ENCODE measurements at places on chromosomes 16 and 17.
A peak's percentile ranks its signal among the peaks of the same experiment; 100 is the strongest.

- no peak for DNase-seq
Measured at GRCh38 chr17:82950525-82951102, 110.8 kb upstream of the ZNF750 start.

DNA sequence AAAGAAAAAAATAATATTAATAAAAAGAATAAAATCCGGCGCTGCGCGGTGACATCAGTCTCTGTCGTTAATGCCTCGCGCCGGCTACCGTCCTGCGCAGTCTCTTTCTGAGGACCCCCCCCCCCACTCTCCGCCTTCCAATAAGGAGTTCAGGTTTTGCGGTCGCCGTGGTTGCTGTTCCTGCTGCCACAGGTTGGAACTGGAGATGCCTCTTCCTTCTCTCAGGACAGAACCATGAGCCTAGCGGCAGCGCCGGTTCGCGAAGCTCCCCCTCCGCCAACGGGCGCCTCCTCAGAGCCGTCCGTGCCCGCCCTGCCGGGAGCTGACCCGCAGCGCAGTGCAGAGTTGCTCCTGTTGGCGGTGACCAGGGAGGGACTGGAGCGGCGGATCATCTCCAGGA is 2093.4 kb downstream of the TP53TG3F start:
- DNase-seq: no peak

- DNase-seq: peak; percentile 91
Measured at GRCh38 chr17:63476854-63477479, at the start of gene ACE. Gene ACE (plus strand): TSS chr17:63477061. CDS start chr17:63477095, 34 bp downstream.

DNA sequence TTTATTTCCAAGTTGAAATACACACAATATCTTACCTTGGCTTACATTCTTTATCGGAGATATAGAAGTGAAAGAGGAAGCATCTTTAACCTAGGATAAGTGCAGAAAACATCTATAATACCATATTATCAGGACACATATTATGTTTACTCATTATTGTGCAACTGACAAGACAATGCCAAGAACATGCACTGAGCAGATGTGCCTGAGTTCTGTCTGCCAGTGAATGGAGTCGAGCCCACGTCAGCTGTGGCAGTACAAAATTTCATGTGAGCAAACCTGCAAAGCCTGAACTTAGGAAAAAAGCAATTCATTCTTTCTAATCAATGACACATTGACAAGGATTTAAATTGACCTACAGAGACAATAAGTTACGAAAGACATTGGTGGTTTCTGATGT is 154.4 kb downstream of the AXIN2 start:
- no peak for DNase-seq

- DNase-seq: no peak
Measured at GRCh38 chr16:47834485-47835024, 321.2 kb downstream of the ABCC12 start.

DNA sequence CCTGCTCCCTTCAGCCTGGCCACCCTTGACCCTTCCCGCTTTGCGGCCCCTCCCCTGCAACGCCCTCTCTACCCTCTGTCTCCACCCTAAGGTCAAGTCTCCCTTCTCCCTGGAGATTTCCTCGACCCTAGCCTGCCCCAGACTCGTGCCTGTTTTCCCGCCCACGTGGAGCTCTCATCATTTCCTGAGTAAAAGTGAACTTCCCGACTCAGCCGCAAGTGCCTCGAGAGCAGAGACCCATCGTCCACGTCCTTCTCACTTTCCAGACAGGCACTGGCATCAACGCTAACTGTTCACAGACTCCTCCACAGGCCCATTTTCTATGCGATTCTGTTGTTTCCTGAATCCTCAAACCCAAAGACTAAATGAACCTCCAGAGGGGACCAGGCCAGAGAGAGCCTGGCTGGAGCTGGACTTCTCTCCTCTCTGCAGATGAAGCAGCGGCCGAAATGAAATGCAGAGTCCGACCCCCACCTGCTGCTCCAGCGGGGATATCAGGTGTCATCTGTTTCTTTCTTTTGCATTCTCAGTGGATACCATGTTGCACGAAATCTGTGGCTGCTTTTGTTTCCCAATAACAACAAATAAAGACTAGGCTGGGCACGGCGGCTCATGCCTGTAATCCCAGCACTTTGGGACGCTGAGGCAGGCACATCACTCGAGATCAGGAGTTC is 52.5 kb downstream of the RTN4RL1 start:
- DNase-seq: no peak

DNA sequence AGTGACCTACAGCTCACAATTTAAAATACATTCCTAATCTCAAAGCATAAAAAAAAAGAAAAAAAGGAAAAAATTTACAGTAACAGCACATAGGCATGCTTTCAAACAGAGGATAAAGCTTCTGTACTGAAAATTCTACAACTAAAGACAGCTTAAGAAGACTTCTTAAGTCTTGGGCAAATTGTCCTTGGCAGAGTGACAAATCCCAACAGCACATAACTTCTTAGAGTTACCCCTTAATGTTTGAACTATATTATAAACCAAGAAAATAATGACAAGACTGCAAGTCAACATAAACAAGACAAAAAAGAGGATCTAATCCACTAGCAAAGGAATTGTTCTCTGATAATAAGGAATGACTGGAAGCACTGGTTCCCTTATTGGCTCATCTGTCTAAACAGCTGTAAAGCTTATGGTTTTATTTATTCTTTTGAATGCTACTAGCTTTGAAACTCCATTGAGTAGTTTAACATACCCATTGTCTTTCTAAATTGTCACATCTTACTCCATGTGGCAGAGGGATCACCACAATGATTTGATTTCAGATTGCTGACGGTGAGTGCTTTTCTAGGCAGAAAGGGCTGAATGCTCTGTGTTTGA is 1576.8 kb upstream of the GOT2 start:
- DNase-seq: no peak

DNA sequence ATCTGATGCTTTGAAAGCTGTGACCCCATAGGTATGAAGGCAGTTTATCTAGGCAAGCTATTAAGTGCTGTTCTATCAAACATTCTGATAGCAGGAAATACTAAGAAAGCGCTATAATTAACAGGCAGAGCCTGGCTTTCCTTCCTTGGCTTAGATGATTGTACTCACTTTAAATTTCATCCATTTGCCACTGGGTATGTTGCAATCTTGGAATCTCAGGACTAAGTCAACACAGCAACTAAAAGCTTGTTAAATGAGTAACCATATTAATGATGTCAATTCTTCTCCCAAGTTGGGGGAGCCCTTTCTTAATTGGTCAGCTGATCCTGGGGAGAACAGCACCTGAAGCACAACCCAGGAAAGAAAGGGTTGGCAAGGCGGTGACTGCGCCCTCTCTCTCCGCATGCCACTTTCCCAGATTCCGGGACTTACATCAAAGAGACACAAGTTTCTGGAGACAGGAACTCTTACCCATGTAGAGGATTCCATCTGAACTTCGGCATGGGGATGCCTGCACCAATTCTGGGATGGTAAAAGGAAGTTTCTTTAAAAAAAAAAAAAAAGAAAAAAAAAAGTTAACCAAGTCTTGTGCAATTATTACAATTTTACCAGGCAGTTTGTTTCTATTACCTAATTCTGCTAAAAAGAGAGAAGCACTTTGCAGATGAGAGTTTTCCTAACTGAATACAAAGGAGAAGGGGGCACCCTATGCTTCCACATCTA is 54.4 kb upstream of the ICAM2 start:
- DNase-seq: peak; percentile 68

DNA sequence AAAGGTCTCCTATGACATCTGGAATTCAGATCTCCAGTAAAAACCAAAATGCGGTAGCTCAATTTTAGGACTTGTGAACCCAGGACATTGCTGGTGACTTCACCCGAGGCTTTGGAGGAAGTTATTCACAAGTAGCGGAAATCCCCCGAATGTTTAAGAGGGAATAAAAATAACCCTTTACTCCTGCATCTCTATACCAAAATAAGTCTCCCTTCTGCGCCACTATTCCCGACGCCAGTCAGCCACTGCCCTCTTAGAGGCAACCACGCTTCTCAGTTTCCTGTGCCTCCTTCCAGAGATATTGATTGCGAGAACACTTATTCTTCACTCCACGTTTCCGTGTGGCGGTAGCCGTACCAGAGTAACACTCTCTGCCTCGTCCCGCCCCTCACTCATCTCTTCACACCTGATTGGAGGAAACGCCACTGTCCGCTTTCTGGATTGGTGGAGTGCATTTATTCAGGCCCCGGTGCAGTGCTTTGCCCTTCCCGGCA is 27.4 kb downstream of the EMP2 start:
- DNase-seq: no peak

DNA sequence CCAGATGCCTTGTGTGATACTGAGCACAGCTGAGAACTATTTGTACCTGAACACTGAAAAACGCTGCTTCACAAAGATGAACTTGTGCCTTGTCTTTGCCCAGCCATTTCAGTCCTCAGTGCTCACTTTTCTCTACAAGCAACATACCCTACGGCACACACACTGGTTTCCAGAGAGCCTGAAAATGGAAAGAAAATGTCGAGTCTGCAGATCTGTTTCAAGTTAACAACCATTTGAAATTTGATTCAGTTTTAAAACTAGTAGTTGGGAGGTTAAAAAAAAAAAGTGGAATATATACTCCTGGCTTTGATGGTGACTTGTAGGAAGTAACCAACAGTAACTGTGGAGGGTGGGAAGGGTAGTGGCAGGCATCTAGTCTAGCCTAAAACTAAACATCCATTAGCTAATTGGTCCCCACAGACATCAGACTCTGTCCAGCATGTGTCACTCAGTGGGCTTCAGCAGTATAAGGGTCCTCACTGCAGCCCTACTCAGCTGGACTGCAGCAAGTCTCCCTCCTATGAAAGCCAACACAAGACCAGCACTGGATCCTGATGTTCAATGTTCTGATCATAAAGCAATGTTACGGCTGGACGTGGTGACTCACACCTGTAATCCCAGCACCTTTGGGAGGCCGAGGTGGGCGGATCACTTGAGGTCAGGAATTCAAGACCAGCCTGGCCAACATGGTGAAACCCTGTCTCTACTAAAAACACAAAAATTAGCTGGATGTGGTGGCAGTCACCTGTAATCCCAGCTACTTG is 27.1 kb downstream of the ERN1 start:
- no peak for DNase-seq

DNA sequence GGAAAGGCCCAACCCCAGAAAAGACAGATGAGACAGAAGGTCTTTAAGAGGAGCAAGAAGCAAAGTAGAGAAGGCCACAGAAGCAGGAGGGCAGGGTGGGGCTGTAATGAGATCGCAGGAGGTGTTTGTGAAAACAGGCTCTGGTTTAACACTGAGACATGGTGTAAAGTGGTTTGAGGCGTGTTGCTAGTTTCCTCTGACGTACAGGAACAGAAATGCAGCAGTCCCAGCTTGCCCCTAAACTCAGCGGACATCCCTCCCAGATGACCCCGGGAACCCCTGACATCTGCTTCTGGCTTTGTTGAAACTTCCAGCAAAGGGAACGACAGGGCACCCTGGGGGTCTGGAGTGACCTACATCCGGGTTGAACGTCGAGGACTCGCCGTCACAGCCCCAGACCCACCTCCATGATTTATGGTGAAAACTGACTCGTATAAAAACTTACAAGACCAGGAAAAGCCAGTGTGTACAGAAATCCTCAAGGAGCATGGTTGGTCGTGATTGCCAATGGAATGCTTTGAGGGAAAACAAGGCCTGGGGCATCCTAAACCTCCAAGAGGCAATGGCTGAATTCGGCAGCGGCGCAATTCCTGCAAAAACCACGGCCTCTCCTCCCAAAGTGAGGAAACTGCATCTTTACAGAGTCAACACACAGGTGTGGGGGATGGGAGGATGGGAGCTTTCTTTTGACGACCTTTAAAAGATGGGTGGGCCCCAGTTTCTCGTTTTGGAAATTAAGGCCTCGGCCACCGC is 25.8 kb downstream of the LITAF start:
- no peak for DNase-seq

DNA sequence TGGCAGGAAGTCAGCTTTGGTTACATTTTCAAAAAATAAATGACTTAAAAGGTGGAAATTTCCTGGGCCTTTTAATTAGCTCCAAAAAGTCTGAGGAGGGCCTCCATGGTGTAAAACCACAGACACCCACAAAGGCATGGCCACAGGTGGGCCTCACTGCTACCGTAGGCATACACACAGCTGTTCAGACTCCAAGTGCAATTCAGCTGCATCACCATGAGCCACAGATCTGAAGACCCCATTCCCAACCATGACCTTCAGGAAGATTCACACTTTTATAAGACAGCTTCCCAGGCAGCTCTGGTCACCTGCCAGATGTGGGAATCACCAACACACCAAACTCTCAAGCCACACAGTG is 20.6 kb downstream of the CSNK2A2 start:
- no peak for DNase-seq

DNA sequence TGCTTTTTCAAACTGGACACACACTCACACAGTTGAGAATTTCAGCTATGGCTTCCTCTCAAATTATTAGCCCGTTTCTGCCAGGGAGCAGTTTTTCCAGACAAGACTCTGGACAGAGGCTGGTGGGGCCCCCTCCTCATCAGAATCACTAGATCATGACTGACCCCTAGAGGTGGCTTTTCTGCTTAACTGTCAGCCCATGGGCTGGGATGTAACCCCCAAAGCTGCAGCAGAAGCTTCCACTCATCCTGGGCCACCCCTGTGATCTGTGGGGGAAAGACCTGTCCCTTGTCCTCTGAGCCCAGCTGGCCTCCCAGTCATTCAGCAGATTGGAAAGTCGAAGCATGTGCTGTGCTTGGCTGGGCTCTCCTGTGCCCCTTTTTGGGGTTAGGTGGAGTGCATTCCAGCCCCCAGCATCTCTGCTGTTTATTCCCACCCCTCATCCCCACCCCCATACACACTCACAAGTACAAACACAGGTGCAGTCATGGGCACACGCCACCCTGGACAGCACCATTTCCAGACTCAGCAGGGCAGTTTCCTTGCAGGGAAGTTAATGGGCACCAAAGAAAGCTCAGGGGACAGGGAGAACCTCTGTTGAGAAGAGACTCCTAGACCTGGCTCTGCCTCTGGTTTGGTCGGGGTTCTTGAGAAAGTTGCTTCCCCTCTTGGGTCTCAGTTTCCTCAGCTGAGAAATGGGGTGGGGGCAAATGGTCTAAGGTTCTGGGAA is 77.6 kb upstream of the RBL2 start:
- DNase-seq: no peak

DNA sequence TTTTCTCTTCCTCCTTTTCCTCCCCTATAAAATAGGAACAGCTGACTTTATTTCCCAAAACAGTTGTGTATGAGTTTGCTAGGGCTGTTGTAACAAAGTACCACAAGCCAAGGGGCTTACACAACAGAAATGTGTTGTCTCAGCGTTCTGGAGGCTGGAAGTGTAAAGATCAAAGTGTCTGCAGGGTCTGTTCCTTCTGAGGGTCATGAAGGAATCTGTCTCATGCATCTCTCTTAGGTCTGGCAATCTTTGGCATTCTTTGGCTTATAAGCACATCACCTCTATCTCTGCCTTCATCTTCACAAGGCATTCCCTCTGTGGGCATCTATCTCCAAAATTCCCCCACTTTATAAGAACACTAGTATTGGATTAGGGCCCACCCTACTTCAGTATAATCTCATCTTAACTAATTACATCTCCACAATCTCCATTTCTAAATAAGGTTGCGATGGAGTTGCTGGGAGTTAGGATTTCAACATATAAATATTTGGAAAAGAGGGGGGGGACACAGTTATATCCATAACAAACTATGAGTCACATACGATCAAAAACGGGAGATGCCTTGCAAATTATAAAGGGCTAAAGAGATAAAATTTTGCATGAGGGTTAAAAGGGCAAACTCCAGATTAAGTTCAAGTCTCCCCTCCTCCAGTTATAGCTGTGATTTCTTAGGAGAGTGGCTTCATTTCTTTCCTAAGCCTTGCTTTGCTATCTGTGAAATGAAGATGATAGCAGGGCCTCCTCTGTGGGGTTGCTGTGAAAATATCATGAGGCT is 109.7 kb downstream of the VAT1L start:
- no peak for DNase-seq

- DNase-seq: no peak
Measured at GRCh38 chr16:72171236-72171635, 719 bp downstream of the PMFBP1 start.

- no peak for DNase-seq
Measured at GRCh38 chr17:64554028-64554637, 47.4 kb downstream of the CEP95 start.
